DMS153 (cell line): ENCODE measurements at places on chromosomes 1 and 21.

DNA sequence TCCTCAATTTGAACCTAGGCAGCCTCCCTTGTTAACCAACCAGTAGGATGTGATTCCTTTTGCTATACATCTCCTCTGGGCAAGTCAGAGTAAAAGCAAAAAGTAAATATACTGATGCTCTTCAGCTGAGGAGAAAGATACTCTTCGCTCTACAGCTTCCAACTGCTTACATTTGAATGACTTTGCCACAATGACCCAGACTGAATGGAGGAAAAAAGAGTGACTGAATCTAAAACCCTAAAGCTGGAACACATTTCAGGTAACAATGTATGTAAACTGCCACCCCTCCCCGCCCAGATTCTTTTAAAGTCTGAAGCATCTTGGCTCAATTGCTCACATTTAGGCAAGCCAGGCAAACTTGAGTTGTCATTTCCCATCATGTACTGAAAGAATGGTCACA, 46.1 kb downstream of the SLC16A1 start:
- DNase-seq: no peak

GRCh38 chr21:39611551-39612190, 1.1 kb upstream of the B3GALT5 start:
- no peak for DNase-seq

- no peak for DNase-seq
Measured at GRCh38 chr1:168897249-168897648, 168.2 kb upstream of the DPT start.

GRCh38 chr1:42657201-42657600, 1.0 kb upstream of the PPIH start:
- DNase-seq: no peak

GRCh38 chr1:8004113-8004802, 21.9 kb downstream of the ERRFI1 start:
- DNase-seq: peak; percentile 16

DNA sequence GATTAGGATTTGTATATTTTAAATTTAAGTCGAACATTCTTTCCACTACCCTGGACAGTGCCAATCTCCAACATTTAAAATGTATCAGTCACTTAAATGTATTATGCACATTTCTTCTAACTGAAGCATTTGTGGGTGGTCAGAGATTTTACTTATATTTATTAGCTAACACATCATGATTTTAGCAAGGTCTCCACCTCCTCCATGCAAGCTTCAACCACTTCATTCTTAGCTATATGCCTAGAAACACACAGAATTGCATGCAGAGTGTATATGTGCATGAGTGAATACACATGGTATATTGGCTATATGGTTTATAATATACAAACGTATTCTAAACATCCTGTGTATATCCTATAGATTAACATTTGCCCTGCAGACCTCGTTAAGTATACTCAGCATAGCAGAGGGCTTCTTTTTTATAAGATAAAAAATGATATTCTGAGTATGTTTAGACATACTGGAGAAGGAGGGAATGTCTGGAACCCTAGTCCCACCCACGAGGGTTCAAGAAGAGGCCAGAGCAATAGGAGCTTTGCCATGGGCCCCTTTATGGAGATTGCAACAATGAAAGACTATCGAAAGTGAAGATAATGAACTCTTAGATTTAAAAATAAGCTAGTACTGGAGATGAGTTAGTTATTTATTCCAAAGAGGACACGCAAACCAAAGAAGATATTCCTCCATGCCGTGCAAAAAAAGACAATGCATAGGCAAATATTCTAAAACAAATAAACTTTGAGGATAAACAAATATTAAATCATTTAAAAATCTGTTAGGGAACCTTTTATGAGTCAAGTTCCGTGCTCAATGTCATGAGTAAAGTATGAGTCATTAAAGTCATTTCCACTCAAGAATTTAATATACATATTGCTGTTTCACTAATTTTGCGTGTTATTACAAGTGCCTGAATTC, 480.4 kb downstream of the SIPA1L2 start:
- DNase-seq: no peak

DNA sequence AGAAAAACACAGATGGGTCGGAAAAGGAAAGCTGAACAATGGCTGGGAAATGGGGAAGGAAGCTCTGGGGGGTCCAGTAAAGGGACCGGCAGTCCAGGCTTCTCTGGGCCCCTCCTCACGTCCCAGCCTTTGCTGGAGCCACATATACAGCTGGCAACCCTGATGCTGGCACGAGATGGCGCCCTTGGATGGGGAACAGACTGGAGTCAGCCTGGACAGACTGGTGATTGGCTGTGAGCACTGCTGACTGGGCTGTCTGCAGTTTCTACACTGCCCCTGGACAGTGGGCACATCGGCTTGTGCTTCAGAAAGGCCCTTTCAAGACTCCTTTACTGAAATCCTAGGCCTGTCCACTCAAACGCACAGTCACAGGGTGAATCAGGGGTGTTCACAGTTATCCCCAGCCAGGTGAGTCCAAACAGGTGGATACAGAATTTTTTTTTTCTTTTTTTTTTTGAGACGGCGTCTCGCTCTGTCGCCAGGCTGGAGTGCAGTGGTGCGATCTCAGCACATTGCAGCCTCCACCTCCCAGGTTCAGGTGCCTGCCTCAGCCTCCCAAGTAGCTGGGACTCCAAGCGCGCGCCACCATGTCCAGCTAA, 31.1 kb upstream of the ZBTB40 start:
- DNase-seq: peak; percentile 41

- no peak for DNase-seq
Measured at GRCh38 chr1:235527196-235527814, 23.1 kb upstream of the B3GALNT2 start.

GRCh38 chr1:108521990-108522393, 37.9 kb upstream of the EEIG2 start:
- no peak for DNase-seq

DNA sequence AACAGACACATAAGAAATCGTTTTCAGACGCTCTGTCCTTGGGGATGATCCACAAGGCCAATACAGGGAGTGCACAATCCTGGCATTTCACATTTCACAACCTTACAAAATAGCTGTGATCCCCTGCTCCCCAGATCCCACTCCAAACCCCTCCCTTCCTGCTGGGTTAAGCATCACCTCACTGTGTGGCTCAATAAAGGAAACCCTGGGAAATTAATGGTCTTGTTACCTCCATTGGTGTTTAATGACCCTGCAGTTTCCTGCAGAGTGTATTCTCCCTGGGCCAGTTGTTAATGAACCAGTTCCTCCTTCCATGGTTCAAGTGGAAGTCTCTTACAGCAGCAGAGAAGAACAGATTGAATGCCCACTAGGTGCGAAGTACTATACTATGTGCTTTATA, 334.7 kb downstream of the OMA1 start:
- no peak for DNase-seq

DNA sequence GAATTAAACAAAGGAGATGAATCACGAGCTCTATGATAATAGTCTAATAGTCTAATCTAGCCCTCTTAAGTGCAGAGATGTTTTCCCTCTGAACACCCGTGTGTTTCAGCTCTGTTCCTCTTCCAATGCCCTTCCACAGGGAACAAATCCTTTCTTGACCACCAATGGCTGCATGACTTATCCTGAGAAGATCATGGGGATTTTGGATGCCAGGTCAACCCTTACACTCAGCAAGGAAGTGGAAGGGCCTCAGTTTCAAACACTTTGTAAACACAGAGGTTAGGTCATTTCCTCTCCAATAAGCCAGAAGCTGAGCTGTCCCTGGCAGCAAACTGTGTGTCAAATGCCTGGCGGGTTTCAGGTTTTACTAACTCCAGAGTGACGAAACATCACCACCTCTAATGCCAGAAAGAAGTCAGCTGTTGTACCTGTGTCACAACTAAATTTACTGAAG, 200.0 kb downstream of the GABPA start:
- DNase-seq: no peak

GRCh38 chr1:172929006-172929405, 121.7 kb downstream of the TNFSF18 start:
- DNase-seq: no peak
